ENCODE measurements at places on chromosomes 1 and 21.

DNA sequence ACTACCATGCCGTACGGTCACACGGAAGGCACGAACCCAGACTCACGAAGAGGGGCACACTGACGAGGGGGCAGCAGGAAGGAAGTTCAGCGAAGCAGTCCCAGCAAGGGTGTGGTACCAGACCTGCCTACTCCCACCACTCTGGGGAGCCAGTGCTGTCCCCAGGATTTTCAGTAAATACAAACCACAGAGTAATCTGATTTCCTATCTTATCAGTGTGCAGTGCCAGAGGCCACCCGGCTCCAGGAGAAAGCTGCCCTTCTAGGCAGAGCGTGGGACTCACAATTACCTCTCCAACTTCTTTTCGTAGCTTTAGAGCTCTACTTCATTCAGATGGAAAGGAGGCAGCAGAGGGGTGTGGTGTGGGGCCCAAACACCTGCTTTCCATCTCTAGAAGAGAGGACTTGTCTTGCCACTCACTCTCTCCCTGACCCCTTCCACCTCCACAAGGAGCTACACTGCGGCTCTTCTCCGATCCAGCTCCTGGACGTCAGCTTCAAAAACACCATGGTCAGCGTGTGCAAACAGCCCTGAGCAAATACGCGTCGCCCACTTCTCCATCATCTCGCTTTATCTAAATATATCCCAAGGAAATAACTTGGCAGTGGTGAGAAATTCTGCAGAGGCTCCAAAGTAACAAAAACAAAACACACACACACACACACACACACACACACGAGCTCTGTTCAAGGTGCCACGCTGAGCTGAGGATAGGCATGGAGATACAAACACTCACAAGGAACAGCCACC lies 98.5 kb downstream of the MRPL37 start:
- DNase-seq, result no peak

- DNase-seq, result no peak
Measured at GRCh38 chr1:12168451-12169160, 1.8 kb downstream of the TNFRSF1B start.

DNA sequence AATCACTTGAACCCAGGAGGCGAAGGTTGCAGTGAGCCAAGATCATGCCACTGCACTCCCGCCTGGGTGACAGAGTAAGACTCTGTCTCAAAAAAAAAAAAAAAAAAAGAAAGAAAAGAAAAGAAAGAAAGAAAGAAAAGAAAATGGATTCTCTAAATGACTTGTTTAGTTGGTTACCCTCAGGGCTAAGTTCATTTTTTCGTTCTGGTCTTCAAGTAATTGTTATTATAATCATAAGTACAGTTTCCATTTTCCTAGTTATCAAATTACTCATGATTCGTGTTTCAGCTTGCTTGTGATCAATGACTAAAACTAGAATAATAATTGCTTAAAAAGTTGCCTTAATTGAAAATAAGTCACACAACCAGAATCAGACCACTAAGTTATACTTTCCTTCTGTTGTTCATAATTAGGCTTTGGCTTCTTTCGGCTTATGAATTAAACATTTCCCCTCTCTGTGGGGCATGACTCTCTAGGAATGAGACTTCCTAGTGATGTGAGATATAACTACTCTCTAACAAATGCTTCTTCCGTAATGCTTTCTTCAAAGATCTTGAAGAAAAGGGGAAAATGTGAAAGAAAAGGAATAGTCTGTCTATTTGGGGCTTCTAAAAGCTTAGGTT lies 9.6 kb upstream of the RLF start:
- no peak for DNase-seq

- DNase-seq, result no peak
Measured at GRCh38 chr1:39395357-39395831, 96.0 kb upstream of the BMP8A start.

- no peak for DNase-seq
Measured at GRCh38 chr1:67630438-67631045, 54.5 kb upstream of the GADD45A start.

- DNase-seq, result no peak
Measured at GRCh38 chr1:77388661-77389060, 106.8 kb downstream of the AK5 start.

- no peak for DNase-seq
Measured at GRCh38 chr21:32334980-32335531, 36.4 kb downstream of the MRAP start.

DNA sequence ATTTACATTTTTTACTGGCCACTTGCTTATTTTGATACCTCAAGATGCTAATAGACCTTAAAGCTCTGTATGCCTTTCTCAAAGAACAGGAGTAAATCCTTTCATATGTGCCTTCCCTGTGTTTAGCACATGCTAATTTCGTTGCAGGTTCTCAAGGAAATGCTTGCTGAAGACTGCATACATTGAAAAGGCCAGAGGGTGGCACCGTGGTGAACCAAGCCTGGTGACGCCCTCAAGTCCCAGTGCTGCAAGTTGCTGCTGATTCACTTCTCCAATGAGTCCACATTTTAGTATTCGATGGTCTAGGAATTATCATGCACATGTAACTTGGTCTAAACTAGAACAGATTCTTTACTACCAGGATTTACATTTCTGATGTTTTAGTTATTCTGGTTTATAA lies 94.1 kb downstream of the CLDN17 start:
- no peak for DNase-seq

- no peak for DNase-seq
Measured at GRCh38 chr1:17544776-17545350, 5.4 kb downstream of the ARHGEF10L start.

DNA sequence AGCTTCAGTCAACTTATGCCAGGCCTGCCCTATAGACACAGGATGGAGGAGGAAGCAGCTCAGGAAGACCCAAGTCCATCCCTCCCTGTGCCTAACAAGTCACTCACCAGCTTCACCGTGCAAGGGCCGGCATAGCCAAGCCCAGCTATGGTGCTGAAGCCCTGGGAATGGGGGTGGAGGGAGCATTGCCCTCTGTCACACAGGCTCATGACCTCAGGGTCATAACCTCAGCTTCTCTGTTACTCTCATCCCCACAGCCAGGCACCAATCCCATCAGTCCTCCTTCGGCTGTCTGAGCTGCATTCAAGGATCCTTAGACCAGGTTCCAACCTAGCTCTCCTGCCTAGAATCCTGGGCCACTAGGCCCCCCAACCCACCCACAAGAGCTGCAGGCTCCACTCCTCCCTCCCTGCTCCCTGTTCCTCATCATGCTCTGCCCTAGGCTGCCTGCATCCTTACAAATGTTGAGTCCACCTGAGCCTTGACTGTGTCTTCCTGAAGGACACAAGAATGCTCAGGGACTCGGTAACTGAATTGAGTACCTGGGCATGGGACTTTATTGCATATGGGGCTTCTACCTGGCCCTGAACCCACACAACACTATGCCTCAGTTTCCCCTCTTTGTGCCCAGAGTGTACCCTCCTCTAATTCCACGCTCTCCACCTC lies 1.7 kb downstream of the CD244 start:
- DNase-seq, result no peak

DNA sequence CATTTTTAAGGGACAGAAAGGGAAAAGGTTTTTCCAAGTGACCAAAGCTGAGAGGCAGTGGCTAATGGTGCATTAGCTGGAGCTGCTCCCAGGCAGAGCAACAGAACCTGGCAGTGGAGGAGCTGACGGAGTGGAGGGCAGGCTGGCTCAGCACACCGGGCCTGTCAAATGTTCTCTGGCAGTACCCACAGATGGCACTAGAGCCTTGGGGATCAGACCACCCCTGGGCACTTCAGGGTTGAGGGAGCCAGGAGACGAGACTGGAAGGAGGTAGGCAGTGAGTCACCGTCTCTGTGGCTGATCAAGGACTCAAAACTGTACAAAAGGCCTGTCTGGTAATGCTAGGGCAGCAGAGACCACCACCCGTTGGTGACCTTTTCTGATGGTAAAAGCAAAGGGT lies 121.7 kb upstream of the KIAA0040 start:
- DNase-seq, result no peak

DNA sequence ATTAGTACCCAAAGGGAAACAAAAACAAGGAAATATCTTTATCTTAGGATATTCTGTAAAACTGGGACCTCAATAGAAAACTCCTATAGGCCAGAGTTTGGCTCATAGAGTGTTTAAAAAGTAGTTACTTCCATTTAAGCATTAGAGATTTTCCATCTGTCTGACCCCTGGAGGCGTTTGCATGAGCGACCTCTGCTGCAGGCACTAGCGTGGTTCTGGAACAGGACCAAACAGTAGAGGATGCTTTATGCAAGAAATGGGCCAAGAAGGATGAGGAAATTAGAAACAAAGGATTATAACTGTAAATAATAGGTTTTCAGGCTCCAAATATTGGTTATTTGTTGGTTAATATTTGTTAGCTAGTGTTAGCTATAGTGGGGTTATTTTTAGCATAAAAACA lies 5.7 kb downstream of the ZBTB40 start:
- DNase-seq, result no peak

DNA sequence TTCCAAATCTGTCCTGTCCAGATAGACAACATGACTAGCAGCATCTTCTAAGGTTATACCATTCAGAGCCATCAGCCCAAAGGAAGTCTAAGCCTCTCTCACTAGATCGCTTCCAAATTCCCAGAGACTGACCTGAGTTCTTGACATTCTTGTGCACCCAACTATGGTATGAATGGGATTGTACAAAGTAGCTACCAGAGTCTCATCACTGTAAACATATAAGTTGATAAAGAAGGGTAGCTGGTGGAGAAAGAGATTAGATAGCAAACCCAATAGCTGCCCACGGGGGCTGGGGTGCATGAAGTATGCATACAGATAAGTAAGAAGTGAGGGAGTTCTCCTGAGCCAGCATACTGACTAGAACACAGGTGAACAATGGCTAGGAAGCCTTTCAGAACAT lies 180.0 kb downstream of the PLPP3 start:
- no peak for DNase-seq

DNA sequence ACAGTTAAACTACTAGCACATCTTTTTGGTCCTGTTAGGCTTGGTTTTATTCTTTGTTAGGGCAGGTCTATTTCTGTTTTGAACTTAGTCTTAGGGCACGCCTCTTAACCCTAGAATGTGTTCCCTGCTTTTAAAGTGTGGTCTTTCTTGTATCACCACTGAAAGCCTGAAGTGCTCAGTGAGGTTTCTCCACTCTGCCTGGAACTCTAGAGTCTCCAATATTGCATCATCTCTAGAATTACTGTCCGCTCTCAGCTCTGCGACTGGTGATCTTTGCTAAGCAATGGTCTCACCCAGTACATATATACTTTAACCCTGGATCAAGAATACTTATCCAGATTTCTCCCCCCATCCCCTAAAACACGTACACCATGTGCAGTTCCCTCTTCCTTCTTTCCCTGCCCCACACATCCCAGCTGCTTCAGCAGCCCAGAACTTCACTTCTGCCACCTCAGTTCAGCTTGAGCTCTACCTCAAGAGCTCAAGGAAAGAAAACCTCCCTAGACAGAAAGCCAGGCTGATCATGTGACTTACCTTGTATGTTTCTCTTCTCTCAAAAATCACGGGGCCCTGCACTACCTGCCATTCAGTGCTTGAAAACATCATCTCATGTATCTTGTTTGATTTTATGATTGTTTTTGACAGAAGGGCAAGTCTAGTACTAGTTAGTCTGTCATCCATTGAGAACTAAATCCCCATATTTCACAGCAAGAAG lies 59.9 kb downstream of the TENT5C start:
- no peak for DNase-seq

DNA sequence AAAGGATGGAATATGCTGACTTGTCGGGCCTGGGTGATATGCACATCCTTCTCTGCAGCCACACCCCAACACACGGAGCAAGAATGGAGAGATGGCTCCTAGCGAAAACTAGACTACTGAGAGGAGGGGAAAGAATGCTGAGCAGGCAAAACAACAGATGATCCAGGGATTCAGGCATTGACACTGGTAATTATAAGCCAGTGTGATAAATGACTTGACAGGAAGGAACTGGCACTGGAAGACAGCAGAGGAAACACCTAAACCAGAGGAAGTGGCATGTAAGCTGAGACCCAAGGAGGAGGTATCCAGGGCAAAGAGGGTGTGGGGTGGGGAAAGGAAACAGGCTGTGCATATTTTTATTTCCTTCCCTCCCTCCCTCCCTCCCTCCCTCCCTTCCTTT lies 31.7 kb upstream of the KHDRBS1 start:
- DNase-seq, result no peak

GRCh38 chr1:205739348-205740160 lies 10.4 kb downstream of the NUCKS1 start:
- DNase-seq, result no peak

DNA sequence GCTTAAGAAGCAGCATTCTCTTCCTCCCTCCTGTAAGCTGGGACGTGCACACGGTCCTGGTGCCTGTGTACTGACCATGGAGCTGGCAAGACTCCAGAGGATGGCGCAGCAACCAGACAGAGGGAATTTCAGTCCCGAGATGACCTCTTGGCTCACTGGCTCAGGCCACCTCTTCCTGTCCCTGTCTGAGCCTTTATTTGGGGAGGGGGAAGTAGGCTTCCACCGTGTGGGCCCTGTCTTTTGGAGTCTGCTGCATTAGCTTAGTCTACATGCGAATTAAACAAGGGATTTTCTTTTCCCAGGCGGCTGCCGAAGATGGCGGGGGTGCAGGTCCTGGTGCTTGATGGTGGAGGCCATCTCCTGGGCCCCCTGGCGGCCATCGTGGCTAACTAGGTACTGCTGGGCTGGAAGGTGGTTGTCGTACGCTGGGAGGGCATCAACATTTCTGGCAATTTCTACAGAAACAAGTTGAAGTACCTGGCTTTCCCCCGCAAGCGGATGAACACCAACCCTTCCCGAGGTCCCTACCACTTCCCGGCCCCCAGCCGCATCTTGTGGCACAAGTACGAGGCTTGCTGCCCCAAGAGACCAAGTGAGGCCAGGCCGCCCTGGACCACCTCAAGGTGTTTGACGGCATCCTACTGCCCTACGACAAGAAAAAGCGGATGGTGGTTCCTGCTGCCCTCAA lies 10.2 kb downstream of the IL24 start:
- no peak for DNase-seq

DNA sequence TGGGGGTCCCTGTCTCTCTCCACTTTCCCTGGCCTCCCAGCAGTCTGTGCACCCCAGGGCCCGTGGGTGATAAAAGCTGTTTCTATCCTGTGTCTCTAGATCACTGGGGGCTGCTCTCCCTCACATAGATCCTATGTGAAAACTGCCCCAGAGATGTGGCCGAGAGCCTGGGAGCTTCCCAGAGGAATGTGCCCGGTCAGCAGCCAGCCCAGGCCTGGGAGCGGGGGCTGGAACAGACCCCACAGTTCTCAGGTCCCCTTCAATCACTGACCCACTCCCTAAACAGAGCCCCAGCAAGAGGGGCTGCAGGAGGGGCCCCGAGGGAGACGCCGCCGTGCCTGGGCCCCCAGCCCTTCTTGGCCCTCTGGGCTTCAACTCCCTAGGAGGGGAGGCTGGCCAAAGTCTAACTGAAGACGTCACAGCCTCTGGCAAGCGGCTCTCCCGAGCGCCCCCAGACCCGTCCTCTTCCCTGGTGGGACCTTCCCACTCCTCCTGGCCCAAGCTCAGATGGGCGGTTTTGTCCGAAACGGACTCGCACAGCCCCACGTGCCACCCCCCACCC lies 403 bp downstream of the MXRA8 start:
- no peak for DNase-seq

GRCh38 chr1:30378003-30378596 lies 345.3 kb downstream of the MATN1 start:
- no peak for DNase-seq

Data from stimulated activated CD4-positive, alpha-beta T cell treated with anti-CD3 and anti-CD28 coated beads, Interleukin-15, amount 100 ng/mL, for 1 hour (primary cell).